ENCODE measurements at places on chromosomes 6 and 20.

- DNase-seq: no peak
Observed at GRCh38 chr20:57660181-57660921, 40.1 kb upstream of the ZBP1 start.

- DNase-seq: no peak
Observed at GRCh38 chr6:15476631-15477380, 186.0 kb downstream of the DTNBP1 start.

- no peak for DNase-seq
Observed at GRCh38 chr6:125008261-125008703, 46.0 kb downstream of the RNF217 start.

- peak; percentile 66 for DNase-seq
Observed at GRCh38 chr20:6623989-6624388, 143.5 kb upstream of the BMP2 start.

DNA sequence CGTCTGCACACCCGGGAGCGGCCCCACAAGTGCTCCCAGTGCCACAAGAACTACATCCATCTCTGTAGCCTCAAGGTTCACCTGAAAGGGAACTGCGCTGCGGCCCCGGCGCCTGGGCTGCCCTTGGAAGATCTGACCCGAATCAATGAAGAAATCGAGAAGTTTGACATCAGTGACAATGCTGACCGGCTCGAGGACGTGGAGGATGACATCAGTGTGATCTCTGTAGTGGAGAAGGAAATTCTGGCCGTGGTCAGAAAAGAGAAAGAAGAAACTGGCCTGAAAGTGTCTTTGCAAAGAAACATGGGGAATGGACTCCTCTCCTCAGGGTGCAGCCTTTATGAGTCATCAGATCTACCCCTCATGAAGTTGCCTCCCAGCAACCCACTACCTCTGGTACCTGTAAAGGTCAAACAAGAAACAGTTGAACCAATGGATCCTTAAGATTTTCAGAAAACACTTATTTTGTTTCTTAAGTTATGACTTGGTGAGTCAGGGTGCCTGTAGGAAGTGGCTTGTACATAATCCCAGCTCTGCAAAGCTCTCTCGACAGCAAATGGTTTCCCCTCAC is 21.0 kb downstream of the PRDM1 start:
- no peak for DNase-seq

- DNase-seq: no peak
Observed at GRCh38 chr20:38270869-38271605, 10.5 kb upstream of the KIAA1755 start.

All from GM12878 (cell line).